Right ventricle myocardium superior (tissue), 1 donor: ENCODE measurements at places on chromosomes 11 and 22.
A peak's percentile ranks its signal among the peaks of the same experiment; 100 is the strongest.

DNA sequence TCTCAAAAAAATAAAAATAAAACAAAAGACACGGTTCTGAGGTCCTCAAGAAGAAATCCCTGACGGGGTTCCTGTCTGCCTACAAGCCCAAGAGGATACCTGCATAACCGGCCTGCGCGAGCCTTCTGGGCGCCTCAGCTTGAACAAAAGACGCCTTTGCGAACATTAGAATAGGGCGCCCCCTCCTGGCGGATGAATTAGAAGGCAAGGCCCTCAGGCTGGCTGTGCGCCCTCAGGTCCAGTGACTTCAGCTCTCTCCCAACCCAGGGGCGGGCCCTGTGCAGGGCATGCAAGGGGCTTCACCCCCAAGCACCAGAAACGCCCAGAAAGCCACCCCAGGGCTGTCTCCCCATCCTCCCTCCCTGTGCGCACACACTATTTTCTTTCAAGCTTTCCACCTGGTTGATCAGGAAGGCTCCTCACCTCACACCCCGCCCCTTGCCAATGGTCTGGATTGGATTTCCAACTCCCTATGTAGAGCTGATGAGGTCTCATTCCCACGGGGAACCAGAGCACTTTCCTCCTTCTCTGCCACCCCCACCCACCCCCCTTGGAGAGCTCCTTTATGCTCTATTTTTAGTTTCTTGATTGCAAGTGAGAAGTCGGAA is 273.3 kb downstream of the BUD13 start:
- peak; percentile 76 for DNase-seq

DNA sequence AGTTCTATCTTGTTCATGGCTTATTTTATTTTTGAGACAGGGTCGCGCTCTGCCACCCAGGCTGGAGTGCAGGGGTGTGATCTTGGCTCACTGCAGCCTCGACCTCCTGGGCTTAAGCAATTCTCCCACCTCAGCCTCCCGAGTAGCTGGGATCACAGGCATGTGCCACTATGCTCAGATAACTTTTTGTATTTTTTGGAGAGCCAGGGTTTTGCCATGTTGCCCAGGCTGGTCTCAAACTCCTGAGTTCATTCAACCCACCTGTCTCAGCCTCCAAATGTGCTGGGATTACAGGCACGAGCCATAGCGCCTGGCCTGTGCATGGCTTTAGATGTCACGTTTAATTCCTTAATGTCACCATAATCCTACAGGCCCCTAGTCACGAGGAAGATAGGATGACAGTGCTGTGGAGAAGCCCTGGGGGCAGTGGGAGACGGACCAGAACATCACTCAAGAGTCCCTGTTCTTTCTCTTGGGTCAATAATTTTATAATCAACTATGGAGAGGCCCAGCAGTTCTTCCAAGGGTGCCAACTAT is 99.5 kb downstream of the RDX start:
- no peak for DNase-seq

DNA sequence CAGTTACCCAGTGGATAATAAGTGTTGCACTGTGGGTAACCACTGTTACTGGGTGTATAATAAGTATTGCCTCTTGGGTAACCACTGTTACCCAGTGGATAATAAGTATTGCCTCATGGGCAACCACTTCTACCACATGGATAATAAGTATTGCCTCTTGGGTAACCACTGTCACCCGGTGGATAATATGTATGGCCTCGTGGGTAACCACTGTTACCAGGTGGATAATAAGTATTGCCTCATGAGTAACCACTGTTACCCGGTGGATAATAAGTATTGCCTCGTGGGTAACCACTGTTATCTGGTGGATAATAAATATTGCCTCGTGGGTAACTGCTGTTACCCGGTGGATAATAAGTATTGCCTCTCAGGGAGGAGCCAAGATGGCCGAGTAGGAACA is 29.7 kb upstream of the NXPE4 start:
- no peak for DNase-seq

DNA sequence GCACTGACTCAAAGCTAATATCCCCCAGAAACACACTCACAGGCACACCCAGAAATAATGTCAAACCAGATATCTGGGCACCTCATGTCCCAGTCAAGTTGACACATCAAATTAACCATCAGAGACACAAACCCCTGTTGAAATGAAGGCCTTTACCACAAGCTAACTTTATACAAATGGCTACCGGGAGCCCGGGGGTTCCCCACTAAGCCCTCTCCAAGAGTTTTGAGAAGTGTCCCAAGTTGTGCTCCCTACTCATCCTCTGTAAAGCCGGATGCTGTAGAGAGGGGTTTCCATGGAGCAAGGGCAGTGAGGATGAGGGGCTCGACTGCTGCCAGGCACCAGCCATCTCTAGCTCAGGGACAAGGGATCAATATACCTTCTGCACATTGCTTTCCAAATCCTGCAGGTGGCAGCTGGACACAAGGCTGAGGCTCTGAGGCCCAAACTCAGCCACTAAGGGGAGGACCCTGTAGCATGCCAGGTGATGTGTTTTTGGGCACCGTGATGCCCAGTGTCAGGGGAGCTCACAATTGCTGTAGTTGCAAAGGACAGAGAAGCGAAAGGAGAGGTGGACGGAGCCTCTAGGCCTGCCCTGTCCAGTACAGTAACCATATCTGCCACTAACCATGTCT is 145.7 kb downstream of the TTC17 start:
- no peak for DNase-seq

DNA sequence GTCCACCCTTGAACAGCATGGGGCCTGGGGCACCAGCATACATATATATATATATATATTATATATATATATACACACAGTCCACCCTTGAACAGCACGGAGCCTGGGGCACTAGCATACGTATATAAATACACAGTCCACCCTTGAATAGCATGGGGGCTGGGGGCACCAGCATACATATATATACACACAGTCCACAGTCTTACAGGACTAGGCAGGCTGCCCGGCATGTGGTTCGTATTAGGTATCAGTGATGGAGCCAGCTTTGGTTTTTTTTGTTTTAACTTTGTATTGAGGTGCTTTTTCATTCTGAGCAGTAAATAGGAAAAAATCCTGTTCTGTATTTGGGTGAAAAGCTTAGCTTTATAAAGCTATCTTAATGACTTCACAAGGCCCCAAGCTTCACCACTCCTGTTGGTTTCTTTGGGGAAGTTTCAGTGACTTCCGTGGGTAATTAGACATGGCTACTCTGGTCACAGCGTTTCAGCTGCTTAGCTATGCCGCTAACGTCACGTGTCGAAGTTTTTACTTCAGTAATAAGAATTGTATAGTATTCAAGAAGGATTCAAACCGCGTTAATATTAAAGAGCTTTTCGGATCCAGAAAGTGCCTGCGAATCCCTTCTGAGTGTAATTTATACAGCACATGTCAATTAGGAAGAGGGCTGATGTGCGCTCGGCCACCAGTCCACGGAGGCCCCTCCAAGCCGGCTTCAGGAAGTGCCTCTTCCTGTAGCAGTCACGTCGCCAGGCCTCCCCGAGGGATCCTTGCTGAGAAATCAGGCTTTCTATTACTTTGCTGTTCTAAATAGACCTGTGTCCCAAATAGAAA is 179.7 kb downstream of the TBC1D22A start:
- peak; percentile 61 for DNase-seq

GRCh38 chr11:66327171-66328030 is 8.8 kb downstream of the RIN1 start:
- peak; percentile 58 for DNase-seq

DNA sequence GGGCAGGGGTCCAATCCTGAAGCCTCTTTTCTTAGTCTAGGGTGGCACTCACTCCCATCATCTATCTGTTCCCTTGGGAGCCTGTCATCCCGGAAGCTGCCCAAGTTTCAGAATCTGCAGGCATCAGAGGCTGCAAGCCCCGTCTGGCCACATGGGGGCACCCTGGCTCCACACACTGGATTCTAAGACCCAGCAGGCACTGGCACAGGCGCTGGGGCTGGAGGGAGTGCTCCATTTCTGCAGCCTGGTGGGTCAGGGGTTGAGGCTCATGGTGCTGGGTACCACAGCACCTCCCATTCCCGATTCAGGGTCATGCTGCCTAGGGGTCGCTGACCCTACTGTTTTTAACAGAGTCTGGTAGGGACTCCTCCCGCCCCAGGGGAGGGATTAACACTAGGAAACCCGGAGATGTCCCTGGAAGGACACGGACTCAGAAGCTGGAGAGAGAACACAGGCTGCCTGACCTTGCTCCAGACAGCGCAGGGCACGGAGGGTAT is 243.9 kb upstream of the SYN3 start:
- DNase-seq = peak; percentile 89

- peak; percentile 55 for DNase-seq
These were observed 17.0 kb upstream of the PANX1 start for GRCh38 chr11:94111660-94112059.

GRCh38 chr11:64712430-64713015 is 10.5 kb downstream of the NRXN2 start:
- no peak for DNase-seq

DNA sequence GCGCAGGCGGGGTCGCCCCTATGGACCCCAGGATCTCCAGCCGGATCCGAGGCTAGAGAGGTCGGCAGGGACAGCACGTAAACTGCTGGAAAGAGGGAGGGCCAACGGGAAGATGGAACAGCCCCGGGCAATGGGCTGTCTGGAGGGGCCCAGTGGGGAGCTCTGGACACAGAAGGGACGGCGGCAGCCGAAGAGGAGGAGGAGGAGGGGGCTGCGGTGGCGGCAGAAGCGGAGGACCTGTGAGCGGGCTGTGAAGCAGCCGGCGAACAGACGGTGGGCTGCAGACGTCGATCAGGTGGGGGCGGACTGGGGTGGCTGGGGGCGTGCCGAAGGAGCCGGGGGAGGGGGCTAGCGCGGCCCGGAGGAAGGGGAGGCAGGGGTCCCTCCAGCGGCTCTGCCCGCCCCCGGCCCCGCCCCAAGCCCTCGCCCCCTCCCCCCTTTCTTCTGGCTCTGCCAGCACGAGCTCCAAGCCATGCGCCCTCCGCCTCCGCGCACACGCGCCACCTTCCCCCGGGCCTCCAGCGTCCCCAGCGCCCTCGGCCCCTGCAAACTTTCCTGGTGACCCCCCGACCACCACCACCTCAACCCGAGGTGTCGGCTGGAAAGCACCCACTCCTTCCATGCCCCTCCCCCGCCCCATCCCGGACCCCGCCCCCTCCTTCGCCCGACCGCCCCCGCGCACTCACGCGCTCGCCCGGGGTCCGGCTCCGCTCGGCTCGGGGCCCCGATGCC is 432 bp downstream of the TNKS1BP1 start:
- DNase-seq = peak; percentile 67

- no peak for DNase-seq
These were observed 6.5 kb upstream of the MFNG start for GRCh38 chr22:37492428-37493344.

DNA sequence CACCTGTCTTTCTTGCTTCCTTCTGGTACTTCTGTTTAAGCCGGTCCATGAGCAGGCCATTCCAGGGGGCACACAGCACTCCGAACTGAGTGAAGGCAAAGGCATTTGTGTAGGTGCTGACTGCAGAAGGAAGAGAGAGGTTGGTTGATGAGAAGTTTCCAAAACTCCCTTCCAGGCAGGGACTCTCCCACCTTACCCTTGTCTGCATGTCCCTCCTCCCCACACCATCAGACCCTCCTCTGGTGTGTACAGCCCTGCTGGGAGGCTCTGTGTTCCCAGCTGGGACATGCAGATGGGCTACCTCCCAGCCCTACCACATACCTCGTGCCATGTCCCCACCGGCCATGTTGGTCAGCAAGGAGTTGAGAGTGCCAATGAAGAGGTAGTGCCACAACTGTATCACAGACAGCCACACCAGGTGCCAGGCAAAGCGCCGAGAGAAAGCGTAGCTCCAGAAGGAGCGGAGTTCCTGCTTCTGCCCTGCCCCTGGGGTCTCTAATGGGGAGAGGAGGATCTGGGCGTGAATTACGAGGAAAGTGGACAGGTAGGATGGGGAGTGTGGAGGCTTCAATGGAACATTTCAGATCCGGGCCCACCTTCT is 12.2 kb downstream of the SLC43A3 start:
- no peak for DNase-seq

- DNase-seq = peak; percentile 73
These were observed 673 bp upstream of the MYO7A start for GRCh38 chr11:77127235-77127911.

- DNase-seq = no peak
These were observed 63.9 kb downstream of the PKNOX2 start for GRCh38 chr11:125228445-125228844.

DNA sequence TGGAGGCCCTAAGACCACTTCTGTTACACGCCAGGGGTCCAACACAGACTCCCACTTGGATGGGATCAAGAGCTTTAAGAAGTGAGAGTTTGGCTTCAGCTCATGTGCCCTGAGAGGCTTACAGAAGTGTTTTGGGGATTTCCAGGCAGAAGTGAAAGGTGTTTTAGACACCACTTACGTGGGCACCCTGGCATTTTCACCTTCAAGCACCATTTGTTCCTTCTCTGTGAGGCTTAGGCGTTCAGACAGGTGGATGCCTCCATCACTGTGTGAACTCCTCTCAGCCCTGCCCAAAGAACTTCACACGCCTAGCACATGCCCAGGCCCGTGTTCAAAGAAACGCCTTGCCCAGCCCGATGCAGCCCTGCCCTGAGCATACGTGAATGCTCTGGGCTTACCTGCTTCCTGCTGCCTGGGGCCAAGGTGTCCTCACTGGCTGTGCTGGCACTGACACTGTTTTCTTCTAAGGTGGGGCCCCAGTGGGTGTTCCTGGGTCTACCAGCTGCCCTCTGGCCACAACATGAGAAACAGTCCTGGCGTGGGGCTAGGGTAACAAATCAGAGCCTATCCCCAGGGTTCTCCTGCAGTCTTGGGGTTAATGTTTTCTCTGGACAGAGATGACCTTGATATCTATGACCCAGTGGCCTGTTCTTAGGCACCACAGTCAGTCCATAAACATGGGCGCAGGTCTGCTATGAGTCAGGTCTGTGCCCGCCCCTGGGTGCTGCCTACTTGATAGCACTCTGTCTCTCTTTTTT is 34.0 kb downstream of the AMPD3 start:
- DNase-seq = no peak

DNA sequence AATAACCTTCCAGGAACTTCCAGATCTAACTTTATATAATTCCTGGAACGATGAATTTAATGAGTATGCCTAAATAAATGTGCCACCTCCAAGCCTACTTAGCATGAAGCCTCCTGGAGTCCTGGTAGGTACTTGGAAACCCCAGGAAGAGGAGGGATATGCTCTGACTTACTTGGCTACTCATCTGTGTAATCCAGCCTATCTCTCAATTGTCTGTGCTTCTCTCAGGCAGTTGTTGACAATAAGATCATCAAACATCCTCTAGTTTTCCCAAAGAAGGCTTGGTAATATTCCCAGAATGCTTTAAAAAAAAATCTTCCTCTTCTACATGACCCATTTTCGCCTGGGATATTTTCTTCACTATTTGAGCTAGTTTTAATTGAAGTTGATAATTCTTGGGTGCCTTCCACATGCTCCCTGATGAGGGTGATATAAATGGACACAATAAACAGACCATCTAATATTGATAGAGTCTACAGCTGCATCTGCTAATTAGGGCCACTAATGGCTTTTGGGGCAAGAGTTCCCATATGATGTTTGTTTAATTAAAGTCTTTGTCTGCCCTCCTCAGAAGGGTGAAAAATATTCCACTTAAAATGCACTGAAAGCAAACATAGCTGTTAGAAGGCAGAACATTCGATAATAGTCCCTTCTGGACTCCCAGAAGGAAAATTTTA is 75.5 kb upstream of the RAB38 start:
- DNase-seq = no peak
